ENCODE measurements at places on chromosomes 7 and 10. TPM values are rescaled to one million over a fixed set of nuclear protein-coding genes. Genes with fewer than 3 reads are reported as not detected.

DNA sequence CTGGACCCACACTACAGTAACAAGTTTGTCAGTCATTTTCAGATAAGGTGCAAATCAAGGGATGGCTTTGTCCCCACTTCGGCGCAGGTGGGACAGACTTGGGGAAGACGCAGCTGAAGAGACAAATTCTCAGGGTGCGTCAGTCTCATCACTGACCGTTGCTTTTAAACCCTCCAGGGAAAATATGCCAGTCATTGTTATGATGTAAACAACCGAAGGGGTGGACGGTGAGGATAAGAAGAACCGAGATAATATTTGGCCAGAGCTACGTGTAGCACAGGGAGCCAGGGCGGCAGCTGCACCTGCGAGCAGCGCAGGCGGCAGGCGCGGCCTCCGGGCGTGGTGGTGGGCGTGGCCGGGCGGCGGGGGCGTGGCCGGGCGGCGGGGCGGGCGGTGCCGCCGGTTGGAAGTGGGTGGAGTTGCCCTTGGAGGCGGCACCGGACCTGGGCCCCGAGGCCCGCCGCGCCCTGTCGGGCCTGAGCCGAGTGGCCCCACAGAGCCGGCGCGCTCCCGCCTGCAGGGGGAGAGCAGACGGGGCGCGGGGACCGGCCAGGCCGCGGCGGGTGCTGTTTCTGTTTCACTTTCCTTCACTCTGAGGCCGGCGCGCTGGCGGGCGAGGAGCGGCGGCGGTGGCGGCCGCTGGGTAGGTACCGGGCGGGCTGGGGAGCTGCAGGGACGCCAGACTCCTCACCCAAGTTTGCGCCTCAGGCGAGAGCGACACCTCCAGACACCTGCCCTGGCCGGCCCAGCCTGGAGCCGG is at the start of gene PCGF5:
PCGF5 (plus strand) TSS at position 470 of the 760 bp plus-strand sequence. CDS start 2,209 bp downstream, outside the sequence.
- peak within 1 kb of the TSS; percentile 85 for H3K4me3 ChIP-seq
- peaks cover 42% of the 10 kb centered on the region for H3K27me3 ChIP-seq
- H3K4me1 ChIP-seq: peaks cover 17% of the 10 kb centered on the region
- DNase-seq: peak; percentile 81
- peak within 1 kb of the TSS; percentile 70 for H3K27ac ChIP-seq
- H3K36me3 ChIP-seq: peaks cover 3% of the 10 kb centered on the region

Gene GRM3
- not detected for total RNA-seq

Gene AMPH
- total RNA-seq: 2.0 TPM

DNA sequence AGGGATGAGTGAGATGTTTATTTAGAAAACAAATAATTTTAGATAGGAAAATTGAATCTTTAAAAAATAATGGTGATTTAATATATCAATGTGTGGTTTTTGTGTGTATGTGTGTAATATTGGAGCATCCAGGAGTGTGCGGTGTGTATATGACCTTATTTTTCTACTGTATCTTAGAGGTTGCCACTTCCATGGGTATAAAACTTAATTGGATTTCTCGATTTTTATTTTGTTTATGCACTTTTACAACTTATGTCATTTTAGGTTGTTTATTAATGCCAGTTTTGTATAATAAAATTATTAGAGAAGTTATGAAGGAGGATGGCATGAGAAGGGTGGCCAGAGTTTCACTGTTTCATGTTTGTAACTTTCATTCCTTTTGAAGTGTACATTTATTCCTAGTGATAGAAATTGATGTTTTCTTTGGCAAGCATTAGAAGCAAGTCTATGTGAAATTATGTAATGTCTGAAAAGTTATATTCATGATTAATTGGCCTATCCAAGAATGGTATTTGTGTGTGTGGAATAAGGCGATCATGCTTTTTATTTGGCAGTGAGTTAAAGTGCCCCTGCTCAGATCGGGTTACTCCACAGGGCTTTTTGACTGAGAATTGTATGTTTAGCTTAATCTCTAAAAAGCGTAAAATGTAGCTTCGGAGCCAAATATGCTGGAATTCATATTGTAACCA is 110.3 kb downstream of the KAT6B start:
- no peaks in the 10 kb centered on the region for H3K27me3 ChIP-seq
- peak overlapping the region; percentile 95 for H3K27ac ChIP-seq
- H3K4me3 ChIP-seq: peak overlapping the region; percentile 22
- peaks cover 90% of the 10 kb centered on the region for H3K4me1 ChIP-seq
- peaks cover 1% of the 10 kb centered on the region for H3K36me3 ChIP-seq

- peaks cover 35% of the 10 kb centered on the region for H3K36me3 ChIP-seq
- DNase-seq: no peak
- H3K4me3 ChIP-seq: no peak overlapping the region
- H3K27me3 ChIP-seq: no peaks in the 10 kb centered on the region
Observed at GRCh38 chr10:24930427-24930826, 22.0 kb downstream of the PRTFDC1 start.

DNA sequence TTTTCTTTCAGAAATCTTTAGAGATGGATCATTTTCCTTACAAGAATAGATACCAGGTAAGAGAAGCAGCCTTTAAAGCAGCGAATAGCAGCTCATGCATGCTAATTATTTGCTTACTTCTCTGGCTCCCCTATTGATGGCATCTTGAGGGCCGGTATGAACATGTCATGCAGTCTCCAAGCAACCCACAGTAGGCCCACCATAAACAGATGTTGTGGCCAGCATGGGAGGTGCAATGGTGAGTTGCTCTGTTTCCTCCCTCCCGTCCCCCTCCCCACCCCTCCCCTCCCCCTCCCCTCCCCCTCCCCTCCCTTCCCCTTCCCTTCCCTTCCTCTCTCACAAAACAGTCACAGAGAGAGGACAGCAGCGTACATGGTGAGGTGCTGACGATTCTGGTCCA is 9.7 kb upstream of the ZNF273 start:
- no peak overlapping the region for H3K27ac ChIP-seq
- DNase-seq: no peak
- H3K36me3 ChIP-seq: no peaks in the 10 kb centered on the region
- H3K4me1 ChIP-seq: peaks cover 5% of the 10 kb centered on the region

DNA sequence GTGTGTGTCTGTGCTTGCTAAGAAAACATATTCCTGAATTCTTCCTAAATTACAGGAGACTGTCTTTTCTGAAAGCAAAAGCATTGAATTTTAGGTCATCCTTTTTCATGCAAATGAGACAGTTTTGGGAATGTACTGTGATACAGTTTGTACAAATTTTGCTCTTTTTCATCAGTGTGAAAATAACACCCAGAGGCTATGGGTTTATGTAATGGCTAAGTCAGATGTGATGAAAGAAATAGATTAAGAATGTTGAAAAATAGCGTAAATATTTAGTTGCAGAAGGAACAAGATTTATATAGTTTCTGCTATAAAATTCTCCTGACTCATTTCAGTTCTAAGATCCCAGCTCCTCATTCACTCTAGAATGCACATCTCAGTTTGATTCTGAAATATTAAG is 24.6 kb downstream of the POM121L12 start:
- H3K36me3 ChIP-seq: no peaks in the 10 kb centered on the region
- H3K4me1 ChIP-seq: no peaks in the 10 kb centered on the region
- H3K27ac ChIP-seq: no peak overlapping the region
- H3K4me3 ChIP-seq: no peak overlapping the region

- no peaks in the 10 kb centered on the region for H3K4me1 ChIP-seq
- no peak for DNase-seq
- H3K27ac ChIP-seq: no peak overlapping the region
- no peak overlapping the region for H3K4me3 ChIP-seq
- H3K36me3 ChIP-seq: no peaks in the 10 kb centered on the region
- H3K27me3 ChIP-seq: peaks cover 48% of the 10 kb centered on the region
Observed at GRCh38 chr10:48884179-48885045, 55.2 kb downstream of the LRRC18 start.

- no peak for DNase-seq
- H3K27me3 ChIP-seq: no peaks in the 10 kb centered on the region
- H3K36me3 ChIP-seq: peaks cover 30% of the 10 kb centered on the region
- H3K4me3 ChIP-seq: no peak overlapping the region
- H3K4me1 ChIP-seq: no peaks in the 10 kb centered on the region
Observed at GRCh38 chr10:3119796-3120459, 52.6 kb downstream of the PFKP start.

- DNase-seq: no peak
- no peaks in the 10 kb centered on the region for H3K36me3 ChIP-seq
- H3K27me3 ChIP-seq: no peaks in the 10 kb centered on the region
- peak overlapping the region; percentile 89 for H3K27ac ChIP-seq
- H3K4me1 ChIP-seq: peaks cover 34% of the 10 kb centered on the region
- no peak overlapping the region for H3K4me3 ChIP-seq
Observed at GRCh38 chr7:30027065-30027456, 559 bp upstream of the FKBP14 start.

- no peak overlapping the region for H3K27ac ChIP-seq
- no peaks in the 10 kb centered on the region for H3K36me3 ChIP-seq
- DNase-seq: no peak
- H3K4me3 ChIP-seq: no peak overlapping the region
- H3K4me1 ChIP-seq: peaks cover 5% of the 10 kb centered on the region
Observed at GRCh38 chr10:123278445-123278844, 124.2 kb downstream of the BUB3 start.

Gene SMKR1
- 2.5 TPM for total RNA-seq

GRCh38 chr7:87170828-87171227 is 18.6 kb downstream of the DMTF1 start:
- DNase-seq: no peak
- peaks cover 54% of the 10 kb centered on the region for H3K36me3 ChIP-seq
- no peak overlapping the region for H3K27ac ChIP-seq
- no peak overlapping the region for H3K4me3 ChIP-seq
- H3K27me3 ChIP-seq: no peaks in the 10 kb centered on the region
- no peaks in the 10 kb centered on the region for H3K4me1 ChIP-seq

- no peaks in the 10 kb centered on the region for H3K4me1 ChIP-seq
- no peaks in the 10 kb centered on the region for H3K36me3 ChIP-seq
- no peaks in the 10 kb centered on the region for H3K27me3 ChIP-seq
- H3K27ac ChIP-seq: no peak overlapping the region
Observed at GRCh38 chr10:65684896-65685295, 1240.9 kb upstream of the LRRTM3 start.

All from mesothelial cell of epicardium (in vitro differentiated cells).